ENCODE measurements at places on chromosomes 13 and 19.

GRCh38 chr19:1651568-1652291 lies 685 bp downstream of the TCF3 start:
- peak; percentile 42 for DNase-seq

DNA sequence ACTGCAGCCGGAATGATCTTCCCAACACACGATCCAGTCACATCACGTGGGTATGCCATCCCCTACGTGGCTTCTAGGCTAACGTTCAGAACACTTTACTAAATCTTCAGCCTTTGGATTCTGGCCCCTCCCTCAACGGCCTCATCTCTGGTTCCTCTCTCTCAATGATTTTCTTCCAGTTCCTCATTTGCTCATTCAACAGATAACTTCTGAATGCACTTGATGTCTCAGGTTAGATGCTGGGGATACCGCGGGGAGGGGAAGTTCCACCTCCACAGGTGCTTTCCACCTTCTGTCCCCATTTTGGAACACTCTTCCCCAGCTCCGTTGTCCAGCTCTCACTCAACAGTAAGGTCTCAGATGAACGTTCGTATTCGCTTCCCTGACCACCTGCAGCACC lies 66.1 kb downstream of the ATP7B start:
- DNase-seq = no peak

DNA sequence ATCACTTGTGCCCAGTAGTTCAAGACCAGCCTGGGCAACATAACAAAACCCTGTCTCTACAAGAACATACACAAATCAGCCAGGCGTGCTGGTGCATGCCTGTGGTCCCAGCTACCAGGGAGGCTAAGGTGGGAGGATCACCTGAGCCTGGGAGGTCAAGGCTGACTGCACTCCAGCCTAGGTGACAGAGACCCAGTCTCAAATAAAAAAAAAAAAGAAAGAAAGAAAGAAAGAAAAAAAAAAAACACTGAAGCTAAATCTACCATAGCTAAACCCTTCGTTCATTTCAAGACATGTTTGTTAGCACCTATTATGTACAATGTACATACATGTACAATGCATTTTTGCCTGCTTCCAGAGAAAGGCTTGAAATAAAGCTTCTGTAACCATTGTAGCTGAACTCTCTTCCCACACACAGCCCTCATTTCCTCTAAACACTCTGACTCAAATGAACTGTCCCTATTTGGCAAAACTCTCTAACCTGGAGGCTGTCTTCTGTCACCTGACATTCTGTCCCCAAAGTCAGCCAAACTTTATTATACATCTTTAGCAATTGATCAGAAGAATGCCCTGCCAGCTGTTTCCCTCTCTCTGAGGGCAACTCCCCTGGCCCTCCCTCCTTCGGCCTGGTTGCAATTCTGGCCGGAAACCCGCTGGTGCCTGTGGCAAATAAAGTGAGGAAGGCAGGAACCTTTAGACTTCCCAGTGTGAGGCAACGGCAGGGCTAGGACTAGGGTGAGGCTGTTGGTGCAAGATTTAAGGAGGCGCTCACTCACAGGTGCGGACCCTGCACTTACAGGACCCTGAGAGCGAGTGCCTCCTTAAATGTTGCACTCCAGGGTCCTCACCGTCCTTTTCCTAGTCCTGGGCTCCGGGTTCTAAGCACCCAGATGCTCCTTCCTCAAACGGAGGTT lies 1.8 kb downstream of the ETHE1 start:
- peak; percentile 91 for DNase-seq

DNA sequence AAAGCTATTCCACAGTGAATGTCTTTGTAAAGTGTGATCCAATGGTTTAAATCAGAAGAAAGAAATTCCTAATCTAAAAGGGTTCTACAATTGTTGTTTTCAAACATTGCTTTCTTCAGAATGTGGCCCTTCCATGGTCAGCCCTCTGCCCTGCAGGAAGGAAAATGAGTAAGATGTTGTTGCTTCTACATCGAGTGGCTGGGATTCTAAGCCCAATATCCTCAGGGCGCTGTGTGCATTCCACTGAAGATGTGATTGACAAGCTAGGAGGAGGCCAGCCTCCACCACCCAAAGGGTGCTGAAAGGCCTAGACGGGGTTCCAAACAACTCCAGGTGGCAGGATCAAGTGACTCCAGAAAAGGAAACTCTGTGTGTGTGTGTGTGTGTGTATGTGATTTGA lies 316.9 kb upstream of the TSHZ3 start:
- DNase-seq = no peak
